ENCODE measurements at places on chromosomes 6 and 20. TPM values are rescaled to one million over a fixed set of nuclear protein-coding genes. Genes with fewer than 3 reads are reported as not detected.

Gene BPIFB2
- total RNA-seq: not detected

Gene CDH26
- total RNA-seq: not detected

DNA sequence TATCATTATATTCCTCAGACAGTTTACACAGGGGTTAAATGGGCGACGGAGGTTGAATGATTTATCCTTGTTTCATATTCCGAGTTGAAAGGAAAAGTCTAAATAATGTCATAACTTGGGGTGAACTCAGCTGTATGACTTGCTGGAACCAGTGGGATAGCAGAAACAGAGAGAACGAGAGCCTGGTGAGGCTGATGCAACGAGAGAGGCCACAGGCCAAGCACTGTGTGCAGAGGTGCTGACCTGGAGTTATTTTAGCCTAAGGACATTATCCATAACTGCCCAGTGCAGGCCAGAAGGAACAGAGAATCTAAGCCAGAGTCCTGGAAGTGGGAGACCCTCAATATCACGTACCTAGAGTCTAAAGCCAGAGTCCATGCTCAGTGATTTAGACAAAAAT lies 394.9 kb downstream of the MAFB start:
- H3K27me3 ChIP-seq: no peaks in the 10 kb centered on the region
- DNase-seq: peak; percentile 17
- H3K36me3 ChIP-seq: no peaks in the 10 kb centered on the region
- H3K4me3 ChIP-seq: no peak overlapping the region
- H3K27ac ChIP-seq: peak overlapping the region; percentile 4
- H3K4me1 ChIP-seq: no peaks in the 10 kb centered on the region

Gene SAPCD1
- total RNA-seq: 4.4 TPM

Gene MAPK13
- total RNA-seq: 3.4 TPM

DNA sequence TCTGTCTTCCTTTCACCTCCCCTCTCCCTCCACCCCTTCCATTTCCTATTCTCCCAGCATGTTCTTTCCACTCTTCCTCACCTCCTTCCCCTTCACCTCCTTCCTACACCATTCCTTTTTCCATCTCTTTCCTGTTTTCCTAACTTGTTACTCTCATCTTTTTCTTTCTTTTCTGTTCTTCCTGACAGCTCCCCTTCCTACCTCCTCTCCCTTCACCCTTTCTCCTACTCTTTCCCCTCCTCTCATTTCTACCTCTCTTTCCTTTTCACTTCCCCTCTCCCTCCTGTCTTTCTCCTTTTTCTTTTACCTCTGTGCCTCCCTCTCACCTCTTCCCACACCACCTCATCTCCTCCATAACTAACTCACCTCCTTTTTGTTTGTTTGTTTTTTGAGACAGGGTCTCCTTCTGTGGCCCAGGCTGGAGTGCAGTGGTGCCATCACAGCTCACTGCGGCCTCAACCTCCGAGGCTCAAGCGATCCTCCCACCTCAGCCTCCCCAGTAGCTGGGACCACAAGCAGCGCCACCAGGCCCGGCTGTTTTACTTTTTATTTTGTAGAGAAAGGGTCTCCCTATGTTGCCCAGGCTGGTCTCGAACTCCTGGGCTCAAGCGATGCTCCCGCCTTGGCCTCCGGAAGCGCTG lies 864 bp upstream of the ARFGEF2 start:
- peaks cover 9% of the 10 kb centered on the region for H3K4me1 ChIP-seq
- H3K36me3 ChIP-seq: no peaks in the 10 kb centered on the region
- no peak for DNase-seq
- H3K4me3 ChIP-seq: peak overlapping the region; percentile 97

DNA sequence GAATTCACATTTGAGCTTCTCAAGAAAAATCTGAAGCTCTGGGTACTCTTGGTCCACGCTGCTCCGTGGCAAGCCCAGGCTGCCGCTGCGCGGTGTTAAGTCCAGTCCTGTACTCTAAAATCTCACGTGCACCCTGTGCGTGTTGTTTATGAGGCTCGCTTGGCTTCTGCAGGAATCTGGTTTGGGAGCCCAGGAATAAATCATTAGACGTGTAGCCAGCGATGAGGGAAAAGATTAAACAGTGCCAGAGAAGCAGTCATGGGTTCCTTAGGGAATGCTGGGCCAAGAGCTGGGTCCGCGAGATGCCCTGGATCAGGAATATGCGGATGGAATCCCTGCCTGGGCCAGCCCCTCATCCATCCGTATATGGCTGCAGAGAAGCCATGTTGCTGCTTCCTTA lies 87.3 kb downstream of the KCNB1 start:
- DNase-seq: peak; percentile 91
- no peak overlapping the region for H3K4me3 ChIP-seq
- no peaks in the 10 kb centered on the region for H3K36me3 ChIP-seq
- H3K27ac ChIP-seq: peak overlapping the region; percentile 93
- no peaks in the 10 kb centered on the region for H3K27me3 ChIP-seq

Gene NOX3
- total RNA-seq: not detected

Gene PLCB1
- 29.2 TPM for total RNA-seq

- no peak overlapping the region for H3K4me3 ChIP-seq
- H3K36me3 ChIP-seq: no peaks in the 10 kb centered on the region
- no peaks in the 10 kb centered on the region for H3K4me1 ChIP-seq
- no peaks in the 10 kb centered on the region for H3K27me3 ChIP-seq
These were observed 26.4 kb downstream of the RMND1 start for GRCh38 chr6:151425561-151425960.

DNA sequence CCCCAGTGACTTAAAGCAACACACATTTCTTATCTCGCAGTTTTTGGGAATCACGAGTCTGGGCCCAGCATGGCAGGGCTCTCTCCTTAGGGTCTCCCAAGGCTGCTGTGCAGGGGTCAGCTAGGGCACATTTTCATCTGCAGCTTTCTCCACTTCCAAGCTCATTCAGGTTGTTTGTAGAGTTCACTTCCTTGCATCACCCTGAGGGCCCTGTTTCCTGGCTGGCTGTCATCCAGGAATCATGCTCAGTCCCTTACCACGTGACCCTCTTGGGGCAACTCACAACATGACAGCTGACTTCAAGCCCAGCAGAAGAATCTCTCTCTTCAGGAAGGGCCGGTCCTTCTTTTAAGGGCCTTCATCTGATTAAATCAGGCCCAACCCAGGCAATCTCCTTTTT lies 21.3 kb downstream of the SNAP25 start:
- no peaks in the 10 kb centered on the region for H3K27me3 ChIP-seq
- H3K4me3 ChIP-seq: no peak overlapping the region
- H3K27ac ChIP-seq: no peak overlapping the region
- H3K4me1 ChIP-seq: no peaks in the 10 kb centered on the region
- DNase-seq: no peak
- H3K36me3 ChIP-seq: no peaks in the 10 kb centered on the region

Gene PRDM13
- not detected for total RNA-seq

Gene HSPA12B
- total RNA-seq: 46.2 TPM

- H3K27ac ChIP-seq: peak overlapping the region; percentile 91
- H3K4me3 ChIP-seq: peak overlapping the region; percentile 95
- no peaks in the 10 kb centered on the region for H3K27me3 ChIP-seq
- H3K4me1 ChIP-seq: no peaks in the 10 kb centered on the region
- no peaks in the 10 kb centered on the region for H3K36me3 ChIP-seq
These were observed 9.2 kb downstream of the HSPA1B start for GRCh38 chr6:31836474-31837368.

Gene DEFB114
- total RNA-seq: not detected

Gene SLC17A4
- total RNA-seq: not detected

DNA sequence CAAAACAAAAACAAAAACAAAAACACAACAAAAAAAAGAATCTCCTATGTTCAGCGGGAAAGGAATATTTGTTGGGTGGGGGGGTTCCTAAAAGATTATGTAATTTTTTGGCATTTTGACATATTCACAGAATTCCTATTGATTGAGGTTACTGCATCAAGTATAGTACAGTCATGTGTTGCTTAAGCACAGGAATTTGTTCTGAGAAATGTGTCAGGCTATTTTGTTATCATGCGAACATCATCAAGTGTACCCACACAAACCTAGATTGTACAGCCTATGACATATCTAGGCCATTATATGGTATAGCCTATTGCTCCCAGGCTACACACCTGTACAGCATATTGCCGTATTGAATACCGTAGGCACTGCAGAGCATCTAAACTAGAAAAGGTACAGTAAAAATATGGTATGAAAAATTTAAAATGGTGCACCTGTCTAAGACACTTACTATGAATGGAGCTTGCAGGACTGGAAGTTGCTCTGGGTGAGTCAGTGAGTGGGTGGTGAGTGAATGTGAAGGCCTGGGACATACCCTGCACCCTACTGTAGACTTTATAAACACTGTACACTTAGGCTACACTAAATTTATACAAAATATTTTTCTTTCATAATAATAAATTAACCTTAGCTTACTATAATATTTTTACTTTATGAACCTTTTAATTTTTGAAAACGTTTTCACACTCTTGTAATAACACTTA lies 110.6 kb downstream of the CDKAL1 start:
- no peak overlapping the region for H3K27ac ChIP-seq
- no peak for DNase-seq
- H3K4me1 ChIP-seq: no peaks in the 10 kb centered on the region
- no peaks in the 10 kb centered on the region for H3K36me3 ChIP-seq

Gene LY6G6C
- total RNA-seq: not detected

Gene C6orf118
- not detected for total RNA-seq

GRCh38 chr6:135869857-135870256 lies 18.4 kb downstream of the PDE7B start:
- no peaks in the 10 kb centered on the region for H3K36me3 ChIP-seq
- H3K4me1 ChIP-seq: no peaks in the 10 kb centered on the region
- no peaks in the 10 kb centered on the region for H3K27me3 ChIP-seq
- no peak for DNase-seq
- H3K27ac ChIP-seq: no peak overlapping the region
- H3K4me3 ChIP-seq: no peak overlapping the region

DNA sequence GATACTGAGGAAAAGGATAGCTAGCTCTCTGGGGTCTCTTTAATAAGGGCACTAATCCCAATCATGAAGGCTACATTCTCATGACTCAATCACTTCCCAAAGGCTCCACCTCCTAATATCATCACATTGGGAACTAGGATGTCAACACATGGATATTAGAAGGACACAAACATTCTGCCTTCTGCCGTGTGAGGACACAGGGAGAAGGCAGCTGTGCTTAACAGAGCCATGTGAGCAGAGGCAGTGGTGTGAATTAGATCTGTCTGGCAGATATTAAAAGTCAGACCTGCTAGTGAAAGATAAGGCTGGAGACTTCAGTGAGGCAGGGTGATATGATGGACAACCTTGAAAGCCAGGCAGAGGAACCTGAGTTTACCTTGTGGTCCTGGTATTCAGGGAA lies 341.9 kb downstream of the ARHGAP18 start:
- H3K4me3 ChIP-seq: no peak overlapping the region
- H3K27ac ChIP-seq: no peak overlapping the region
- H3K4me1 ChIP-seq: no peaks in the 10 kb centered on the region

DNA sequence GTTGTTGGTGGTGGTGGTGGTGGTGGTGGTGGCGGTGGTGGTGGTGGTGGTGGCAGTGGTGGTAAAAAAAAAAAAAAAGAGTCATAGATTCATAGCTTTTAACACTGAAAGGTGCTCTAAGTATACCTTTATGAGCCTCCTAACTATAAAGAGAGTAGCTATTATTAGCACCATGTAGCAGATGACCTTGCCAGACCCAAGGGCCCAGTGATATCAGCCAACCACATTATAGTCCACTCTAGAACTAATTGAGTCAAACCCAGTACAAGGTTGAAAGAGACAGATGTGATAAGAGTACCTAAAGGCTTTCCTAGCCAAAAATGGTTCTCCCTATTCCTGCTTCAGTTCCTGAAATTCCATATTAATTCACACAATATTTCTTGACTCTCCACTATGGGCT lies 245.3 kb downstream of the HACE1 start:
- H3K27me3 ChIP-seq: no peaks in the 10 kb centered on the region
- H3K4me1 ChIP-seq: no peaks in the 10 kb centered on the region
- DNase-seq: no peak
- H3K4me3 ChIP-seq: no peak overlapping the region
- no peak overlapping the region for H3K27ac ChIP-seq

DNA sequence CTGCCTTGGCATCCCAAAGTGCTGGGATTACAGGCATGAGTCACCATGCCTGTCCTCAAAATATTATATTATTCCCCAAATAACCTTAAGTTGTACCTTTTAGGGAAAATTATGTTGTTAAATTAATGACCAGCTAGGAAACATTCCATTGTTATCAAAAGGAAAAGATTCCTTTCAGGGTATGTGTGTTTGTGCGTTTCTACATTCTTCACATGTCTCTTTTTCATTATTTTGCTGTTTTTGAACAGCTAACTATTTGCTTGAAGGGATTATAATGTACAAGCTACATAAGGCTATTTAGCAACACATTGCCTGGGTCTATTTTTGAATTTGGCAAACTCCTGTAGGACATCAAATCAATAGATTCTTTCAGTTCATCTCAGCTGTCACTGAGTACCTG lies 57.1 kb downstream of the GJA1 start:
- no peaks in the 10 kb centered on the region for H3K36me3 ChIP-seq
- no peaks in the 10 kb centered on the region for H3K4me1 ChIP-seq

DNA sequence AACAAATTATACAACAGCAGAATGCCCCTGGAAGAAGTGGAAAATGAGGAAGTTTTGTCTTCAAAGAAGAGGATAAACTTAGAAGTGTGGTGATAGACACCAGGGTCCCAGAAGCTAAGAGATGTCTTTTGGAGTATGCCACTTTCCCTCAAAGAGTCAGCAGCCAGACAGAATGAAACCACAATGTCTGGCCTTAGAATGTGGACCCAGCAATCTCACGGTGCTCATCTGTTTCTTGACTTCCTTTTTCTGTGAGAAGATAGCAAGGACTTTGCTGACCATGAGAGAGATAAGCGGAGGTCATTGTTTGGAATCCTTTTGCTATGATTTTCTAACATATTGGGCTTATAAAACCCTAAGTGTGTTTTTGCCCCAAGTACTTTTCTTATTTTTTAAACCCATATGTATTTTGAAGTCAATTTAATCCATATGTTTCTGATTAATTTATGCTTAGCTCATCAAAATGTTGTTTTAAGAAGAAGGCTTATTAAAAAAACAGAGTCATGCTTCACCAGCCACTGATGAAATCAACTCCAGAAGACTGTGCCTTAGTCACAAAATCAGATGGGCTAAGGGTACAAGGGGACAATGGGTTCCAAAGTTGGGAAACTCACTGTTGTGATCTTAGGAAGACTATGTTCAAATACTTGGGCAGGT lies 451.2 kb upstream of the JAG1 start:
- H3K27ac ChIP-seq: no peak overlapping the region
- no peaks in the 10 kb centered on the region for H3K27me3 ChIP-seq
- H3K4me1 ChIP-seq: no peaks in the 10 kb centered on the region
